ENCODE measurements at places on chromosomes 2 and 18. TPM values are rescaled to one million over a fixed set of nuclear protein-coding genes. Genes with fewer than 3 reads are reported as not detected.

The PLCL1 gene
- 12.4 TPM for total RNA-seq

The SCN2A gene
- total RNA-seq: 0.88 TPM

The ACTG2 gene
- total RNA-seq: 309 TPM

The RTKN gene
- total RNA-seq: 14.1 TPM

The NDUFV2 gene
- total RNA-seq: 54.8 TPM

The GCKR gene
- total RNA-seq: not detected

The TRIM54 gene
- 0.28 TPM for total RNA-seq

- no peak for DNase-seq
Measured at GRCh38 chr2:71849111-71849510, 298.6 kb downstream of the CYP26B1 start.

GRCh38 chr2:42792087-42792582 lies 248 bp downstream of the HAAO start:
- no peak for DNase-seq

- no peak for DNase-seq
Measured at GRCh38 chr2:205287316-205287715, 395.0 kb upstream of the NRP2 start.

- no peak for DNase-seq
Measured at GRCh38 chr2:24317491-24317920, 42.8 kb downstream of the ITSN2 start.

GRCh38 chr2:208360259-208361076 lies 46.1 kb upstream of the PTH2R start:
- DNase-seq: no peak

DNA sequence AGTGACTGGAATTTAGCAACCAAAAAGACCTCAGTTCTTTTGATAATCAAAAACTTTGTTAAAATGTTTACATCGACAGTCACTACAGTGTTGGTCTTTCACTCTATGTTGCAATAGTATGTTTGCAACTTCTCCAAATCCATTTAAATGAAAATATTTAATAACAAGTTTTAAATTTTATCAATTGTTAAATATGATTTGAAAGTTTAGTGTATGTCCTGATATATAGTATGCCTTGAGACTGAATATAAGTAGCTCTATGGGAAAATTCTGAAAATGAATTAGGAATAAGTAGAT lies 109.9 kb downstream of the ANKRD44 start:
- DNase-seq: no peak

GRCh38 chr18:79695856-79696850 lies 16.6 kb downstream of the CTDP1 start:
- DNase-seq: no peak

- DNase-seq: no peak
Measured at GRCh38 chr18:32918692-32919250, 145.9 kb upstream of the KLHL14 start.

DNA sequence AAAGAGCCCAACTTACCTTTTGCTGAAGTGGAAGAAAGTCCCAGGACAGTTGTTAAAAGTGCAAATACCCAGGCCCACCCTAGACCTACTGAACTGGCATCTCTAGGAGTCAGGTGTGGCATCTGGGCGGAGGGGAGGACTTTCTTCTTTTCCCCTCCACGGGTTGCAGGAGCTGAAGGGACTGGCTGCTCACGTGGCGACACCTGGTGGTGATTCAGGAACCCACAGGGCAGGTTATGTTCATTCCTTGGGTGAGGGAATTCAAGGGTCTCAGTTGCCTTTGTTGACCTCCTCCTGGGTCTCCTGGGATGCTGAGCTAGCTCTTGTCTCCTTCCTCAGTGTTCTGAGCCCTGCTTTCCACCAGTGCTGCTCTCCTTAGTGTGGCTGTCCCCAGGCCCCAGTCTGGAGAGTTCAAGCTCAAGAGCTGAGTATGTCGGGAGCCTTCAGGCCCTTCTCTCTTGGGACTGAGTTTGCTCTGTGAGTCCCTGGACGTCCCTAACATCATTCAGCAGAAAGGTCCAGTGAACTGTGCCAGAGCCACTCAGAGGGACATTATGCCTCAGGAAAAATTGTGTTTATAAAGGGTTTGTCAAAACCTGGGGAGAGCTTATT lies 56.9 kb downstream of the DYSF start:
- peak; percentile 55 for DNase-seq

DNA sequence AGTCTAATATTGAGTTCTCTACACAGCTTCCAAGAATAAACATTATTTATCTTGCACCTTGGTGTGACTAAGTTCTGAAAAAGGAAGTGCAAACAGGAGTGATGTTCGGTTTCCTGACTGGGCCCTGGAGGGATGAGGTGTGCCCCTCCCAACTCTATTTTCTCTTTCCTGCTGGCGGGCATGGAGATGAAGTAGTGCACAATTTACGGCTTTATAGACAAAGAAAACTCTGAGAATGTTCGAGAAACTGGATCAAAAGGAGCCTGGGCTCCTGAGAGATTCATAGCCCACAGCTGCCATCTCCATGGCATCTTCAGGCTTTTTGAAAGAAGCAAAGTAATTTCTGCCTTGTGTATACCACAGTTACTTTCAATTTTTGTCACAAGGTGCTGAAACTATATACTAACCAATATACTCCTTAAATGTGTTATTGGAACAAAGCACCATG lies 22.3 kb downstream of the LRATD1 start:
- no peak for DNase-seq

DNA sequence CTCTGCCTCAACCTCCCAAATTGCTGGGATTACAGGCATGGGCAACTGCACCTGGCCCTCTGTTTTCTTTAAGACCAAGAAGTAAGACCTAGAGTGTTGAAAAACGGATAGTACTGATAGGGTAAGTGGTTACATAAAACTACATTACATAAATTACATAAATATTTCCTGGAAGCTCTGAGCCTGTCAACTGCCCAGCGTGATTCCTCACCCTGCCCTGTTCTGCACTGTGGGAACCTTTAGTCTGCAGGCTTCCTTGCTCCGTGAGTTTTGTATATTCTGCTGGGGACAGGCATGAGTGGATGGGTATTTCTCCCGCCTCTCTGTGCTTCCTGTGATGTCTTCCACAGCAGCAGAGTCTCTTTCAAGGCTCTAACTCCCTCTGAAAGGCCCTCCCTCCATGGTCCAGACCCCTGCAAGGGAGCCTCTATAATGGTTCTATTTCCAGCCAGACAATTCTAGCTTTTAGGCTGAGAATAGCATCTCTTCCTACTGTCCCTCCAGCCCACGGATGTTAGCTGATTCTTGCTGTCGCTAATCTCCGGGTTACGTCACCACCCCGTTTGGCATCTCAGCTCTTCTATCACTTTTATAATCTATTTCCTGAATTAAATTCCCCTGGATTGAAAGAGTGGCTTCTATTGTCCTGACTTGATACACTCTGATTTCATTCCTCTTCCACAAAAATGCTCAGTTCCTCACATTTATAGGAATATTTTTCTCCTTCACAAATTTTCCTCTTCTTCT lies 49.5 kb upstream of the PLEKHM3 start:
- no peak for DNase-seq

DNA sequence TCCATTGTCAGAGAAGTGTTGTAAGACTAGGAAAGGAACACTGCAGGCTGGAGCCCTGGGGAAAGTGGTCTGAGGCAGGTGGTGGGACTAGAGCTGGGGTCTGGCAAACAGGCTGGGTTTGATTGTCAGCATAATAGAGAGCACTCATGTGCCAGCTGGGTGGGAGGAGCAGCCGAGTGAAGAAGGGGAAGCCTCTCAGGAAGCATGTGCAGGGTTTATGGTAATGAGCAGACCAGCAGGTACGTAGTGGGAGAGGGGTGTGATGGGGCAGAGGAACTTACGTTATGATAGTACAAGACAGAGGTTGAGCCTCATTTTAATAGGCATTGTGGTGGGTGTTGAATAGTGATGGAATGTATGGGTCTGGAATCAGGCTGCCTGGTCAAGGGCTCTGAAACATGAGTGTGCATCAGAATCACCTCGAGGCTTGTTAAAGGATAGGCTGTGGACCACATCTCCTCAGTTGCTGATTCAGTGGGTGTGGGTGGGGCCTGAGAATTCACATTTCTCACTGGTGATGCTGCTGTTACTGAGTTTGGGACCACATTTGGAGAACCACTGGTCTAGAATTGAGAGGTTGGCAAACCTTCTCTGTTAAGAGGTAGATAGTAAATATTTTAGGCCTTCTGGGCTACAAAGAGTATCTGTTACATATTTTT lies 1.7 kb upstream of the MGAT5 start:
- no peak for DNase-seq

GRCh38 chr18:63090334-63090733 lies 229.2 kb downstream of the BCL2 start:
- DNase-seq: peak; percentile 82

- no peak for DNase-seq
Measured at GRCh38 chr2:160392201-160392600, 101.4 kb downstream of the RBMS1 start.

DNA sequence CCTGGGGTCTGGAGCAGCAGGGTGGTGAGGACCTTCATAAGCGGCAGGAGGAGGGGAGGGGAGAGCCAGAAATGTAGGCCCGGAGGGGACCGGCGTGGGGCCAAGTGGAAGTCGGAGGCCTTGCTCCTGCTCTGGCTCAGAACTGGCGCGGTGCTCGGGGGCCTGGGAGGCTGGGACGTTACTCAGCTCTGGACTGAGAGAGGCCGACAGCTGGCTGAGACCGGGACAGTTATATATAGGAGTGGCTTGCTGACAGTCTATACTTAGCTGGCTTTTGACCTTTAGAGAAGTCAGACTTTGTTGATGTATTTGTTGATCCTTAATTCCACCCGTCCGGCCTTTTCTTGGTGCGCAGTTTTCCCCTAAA lies 15.7 kb downstream of the IGFBP5 start:
- DNase-seq: no peak

DNA sequence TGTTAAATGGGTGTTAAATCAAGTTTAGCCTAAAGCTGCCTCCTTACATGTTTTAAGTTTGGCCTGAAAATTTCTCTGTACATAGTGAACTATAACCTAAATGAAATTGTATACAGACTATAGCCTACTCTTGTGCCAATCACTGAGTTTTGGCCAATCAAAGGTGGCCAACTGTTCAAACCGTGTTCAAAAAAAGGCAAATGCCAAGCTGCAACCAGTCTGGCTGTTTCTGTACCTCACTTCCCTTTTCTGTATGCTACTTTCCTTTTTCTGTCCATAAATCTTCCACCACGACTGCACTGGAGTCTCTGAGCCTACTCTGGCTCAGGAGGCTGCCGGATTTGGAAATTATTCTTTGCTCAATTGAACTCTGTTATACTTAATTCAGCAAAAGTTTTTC lies 121.0 kb downstream of the SPOPL start:
- no peak for DNase-seq

DNA sequence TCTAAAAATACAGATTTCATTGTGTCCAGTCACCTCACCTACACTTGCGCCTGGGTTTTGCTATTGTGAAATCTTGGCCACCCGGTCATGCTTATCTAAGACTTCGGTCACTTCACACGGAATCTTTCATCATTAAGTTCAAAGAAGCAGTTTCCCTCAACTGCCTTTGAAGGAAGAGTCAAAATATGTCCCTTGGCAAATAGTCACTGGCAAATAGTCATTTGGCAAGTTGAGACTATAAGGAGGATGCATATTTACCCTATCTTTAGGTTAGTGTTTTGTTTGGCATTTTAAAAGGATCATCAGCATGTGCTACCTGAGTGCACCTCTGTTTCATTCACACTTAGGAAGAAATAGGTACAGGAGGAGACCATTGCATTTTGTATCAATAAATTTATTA lies 95.9 kb downstream of the FEZ2 start:
- no peak for DNase-seq

- no peak for DNase-seq
Measured at GRCh38 chr18:78165525-78165924, 814.1 kb upstream of the SALL3 start.

DNA sequence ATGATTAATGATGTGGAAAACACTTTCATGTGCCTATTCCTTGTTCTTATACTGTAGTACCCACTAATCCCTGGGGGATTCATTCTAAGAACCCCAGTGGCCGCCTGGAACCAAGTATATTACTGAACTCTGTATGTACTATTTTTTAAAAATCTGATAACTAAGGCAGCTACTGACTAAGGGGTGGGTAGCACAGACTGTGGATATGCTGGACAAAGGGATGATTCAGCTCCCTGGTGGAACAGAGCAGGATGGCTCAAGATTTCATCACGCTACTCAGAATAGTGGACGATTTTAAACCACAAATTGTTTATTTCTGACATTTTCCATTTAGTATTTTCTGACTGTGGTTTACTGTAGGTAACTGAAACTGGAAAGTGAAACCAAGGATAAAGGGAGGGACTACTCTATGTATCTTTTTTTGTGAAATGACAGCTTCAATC lies 41.8 kb upstream of the CDC42EP3 start:
- no peak for DNase-seq

DNA sequence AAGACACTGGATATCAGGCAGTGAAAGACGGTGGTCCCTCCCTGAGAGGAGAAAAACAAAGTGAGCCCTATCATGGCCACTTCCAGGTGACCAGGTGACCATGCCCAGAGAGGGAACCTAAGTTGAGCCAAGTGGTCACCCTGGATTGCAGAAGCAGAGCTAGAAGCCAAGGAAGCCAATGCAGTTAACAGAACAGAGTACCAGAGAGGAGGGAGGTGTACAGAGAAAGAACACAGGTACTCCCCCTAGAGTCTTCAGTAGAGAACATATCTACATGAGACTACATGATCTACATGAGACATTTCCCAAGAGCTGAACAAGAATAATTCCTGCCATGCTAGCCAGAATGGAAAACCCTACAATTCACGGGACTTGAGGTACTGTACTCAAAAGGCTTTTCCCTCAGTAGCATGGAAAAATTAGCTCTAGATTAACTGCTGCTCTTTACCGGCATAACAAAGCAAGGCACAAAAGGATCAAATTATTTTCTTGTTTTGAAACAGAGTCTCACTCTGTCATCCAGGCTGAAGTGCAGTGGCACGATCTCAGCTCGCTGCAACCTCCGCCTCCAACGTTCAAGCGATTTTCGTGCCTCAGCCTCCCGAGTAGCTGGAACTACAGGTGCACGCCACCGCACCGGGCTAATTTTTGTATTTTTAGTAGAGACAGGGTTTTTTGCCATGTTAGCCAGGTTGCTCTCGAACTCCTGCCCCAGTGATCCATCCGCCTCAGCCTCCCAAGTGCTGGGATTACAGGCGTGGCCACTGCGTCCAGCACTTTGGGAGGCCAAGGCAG lies 23.5 kb downstream of the ROCK2 start:
- DNase-seq: no peak

DNA sequence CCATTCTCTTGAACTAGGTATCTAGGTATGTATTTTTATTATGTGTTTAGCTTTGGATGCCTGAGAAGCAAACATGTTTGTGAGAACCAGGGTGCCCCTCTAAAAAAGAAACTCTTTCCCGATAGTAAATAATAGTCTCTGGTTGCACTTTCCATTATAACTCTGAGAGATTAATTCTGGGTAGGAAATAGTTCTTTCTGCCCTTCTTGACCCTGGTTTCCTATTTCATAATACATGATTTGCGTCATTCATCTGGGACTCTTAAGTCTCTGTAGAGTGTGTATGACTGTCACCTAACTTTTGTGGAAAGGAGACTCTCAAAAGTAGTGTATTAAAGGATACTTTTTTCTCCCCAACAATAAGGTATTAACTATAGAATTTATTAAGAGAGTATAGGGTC lies 31.5 kb downstream of the ACSL3 start:
- no peak for DNase-seq
